Smooth muscle cell of the brain vasculature (primary cell): ENCODE measurements at places on chromosomes 3 and 15.

- DNase-seq = no peak
Observed at GRCh38 chr3:66534304-66534845, 33.6 kb upstream of the LRIG1 start.

GRCh38 chr3:127589600-127590281 lies 792 bp downstream of the TPRA1 start:
- no peak for DNase-seq

- no peak for DNase-seq
Observed at GRCh38 chr15:34013746-34014145, 25.3 kb downstream of the AVEN start.

GRCh38 chr3:28150465-28151206 lies 90.8 kb upstream of the CMC1 start:
- DNase-seq = no peak

DNA sequence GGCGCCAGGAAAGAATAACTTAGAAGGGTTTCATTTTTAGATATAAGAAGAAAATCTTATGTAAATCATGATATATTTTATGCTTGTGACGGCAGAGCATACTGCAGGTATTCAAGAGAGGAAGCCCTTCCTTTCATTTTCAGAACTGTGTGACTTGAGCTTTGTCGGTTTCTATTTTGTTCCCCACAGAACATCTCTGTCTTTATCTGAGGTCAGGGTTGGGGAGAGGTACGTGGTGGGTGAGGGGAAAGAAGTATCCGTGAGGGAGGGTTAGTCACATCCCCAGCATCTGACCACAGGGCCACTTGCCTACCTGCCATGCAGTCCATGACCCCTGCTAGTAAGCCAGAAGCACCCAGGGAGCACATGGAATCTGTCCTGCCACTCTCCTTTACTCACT lies 126.5 kb downstream of the DGKG start:
- DNase-seq = no peak
